ENCODE measurements at places on chromosomes 2 and 18.

GRCh38 chr2:195308163-195308562 is 348.9 kb upstream of the SLC39A10 start:
- DNase-seq = no peak

GRCh38 chr2:1709946-1710560 is 34.3 kb downstream of the PXDN start:
- no peak for DNase-seq

DNA sequence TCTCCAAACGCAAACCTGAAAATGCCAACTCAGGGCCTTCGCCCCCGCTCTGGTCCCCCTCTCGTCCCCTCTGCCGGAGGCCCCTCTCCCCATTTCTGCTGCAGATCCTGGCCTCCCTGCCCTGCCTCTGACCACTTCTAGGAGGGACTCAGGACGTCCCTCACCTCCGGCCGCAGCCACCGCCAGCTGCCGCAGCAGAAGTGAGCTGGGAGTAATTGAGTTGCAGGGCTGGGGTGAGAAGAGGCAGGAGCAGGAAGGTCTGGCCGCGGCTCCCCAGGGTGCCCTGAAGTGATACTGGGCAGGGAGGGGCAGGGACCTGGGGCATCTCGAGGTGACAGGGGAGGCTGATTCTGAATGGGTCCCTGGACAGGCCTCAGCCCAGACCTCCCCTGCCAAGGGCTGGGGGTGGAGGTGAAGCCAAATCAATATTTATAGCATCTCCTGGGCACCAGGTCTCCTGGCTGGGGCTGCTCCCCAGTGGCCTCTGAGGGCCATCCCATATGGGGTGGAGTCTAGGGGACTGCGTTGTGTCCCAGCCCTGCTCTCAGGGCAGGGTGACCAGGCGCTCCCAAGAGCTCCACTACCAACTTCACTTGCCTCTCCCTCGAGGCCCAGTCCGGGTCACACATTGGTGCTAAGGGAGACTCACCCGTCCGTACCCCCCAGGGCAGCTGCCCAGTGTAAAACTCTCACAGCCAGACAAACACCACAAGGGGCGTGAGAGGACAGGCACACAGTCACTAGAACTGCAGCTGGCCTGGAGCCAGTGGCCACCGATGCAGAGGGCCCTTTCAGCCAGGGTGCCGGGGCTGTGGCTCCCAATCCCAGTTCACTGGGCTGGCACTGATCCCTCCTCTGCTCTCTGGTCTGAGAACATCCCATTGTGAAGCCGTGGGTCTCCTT is 33.0 kb downstream of the KCNIP3 start:
- no peak for DNase-seq

DNA sequence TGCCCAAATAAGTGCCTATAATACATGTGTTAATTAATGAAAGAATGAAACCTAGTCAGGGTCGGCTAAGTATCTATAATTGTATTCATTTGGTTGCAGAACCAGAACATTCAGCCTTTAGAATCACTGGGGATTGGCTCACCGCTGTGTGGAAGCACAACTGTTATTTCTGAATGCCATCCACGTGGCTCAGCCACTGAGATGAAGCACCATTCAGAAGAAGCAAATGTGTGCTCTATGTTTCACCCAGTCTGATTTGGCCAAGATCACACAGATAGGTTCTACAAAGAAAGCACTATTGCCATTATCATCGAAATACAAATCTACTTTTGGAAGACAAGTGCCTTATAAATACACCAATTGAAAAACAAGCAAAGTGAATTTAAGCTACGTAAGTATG is 30.6 kb upstream of the SPOPL start:
- no peak for DNase-seq

- DNase-seq = no peak
Observed at GRCh38 chr2:240183875-240184590, 43.6 kb upstream of the OTOS start.

- no peak for DNase-seq
Observed at GRCh38 chr2:138814123-138814898, 34.1 kb upstream of the NXPH2 start.

DNA sequence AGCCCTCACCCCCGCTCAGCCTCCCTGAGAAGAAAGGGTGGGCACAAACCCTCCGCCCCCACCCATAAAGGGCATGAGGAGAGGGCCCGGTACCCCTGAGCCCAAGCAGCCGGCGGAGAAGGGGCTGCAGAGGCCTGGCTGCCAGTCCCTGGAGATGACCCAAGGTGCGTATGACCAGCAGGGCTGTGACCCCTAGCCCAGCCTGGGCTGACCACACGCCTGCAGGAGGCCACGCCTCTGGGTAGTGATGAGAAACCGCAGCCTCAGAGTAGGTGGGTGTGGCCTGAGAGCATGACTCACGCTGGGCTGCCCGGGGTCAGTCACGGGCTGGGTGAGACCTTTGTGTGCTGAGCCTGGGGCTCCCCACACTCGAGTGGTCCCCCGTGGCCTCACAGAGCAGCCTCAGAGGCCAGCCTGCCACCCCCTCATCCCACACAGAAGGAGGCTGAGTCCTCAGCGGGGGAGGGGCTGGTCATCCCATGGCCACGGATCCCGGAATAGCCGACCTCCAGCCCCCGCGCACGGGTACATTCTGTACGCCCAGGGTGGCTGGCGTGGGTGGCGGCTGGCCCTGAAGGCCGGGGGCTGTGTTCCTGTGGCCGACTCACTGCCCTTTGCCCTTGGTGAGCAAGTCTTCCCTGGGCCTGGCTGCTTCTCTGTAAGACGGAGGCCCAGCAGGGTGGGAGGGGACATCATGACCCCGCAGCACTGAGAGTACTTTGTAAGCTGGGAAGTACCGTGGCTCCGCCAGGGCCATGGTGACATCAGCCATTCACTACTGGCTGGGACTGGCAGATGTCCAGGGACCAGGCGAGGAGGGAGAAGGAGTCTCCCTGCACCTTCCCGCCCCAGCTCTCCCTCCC is 110.8 kb upstream of the OTOS start:
- no peak for DNase-seq
